Pulmonary artery endothelial cell (primary cell): ENCODE measurements at places on chromosomes 7 and 10. TPM values are rescaled to one million over a fixed set of nuclear protein-coding genes. Genes with fewer than 3 reads are reported as not detected.

The DPP6 gene
- total RNA-seq: not detected in 2 replicates

The CYP3A5 gene
- not detected in 2 replicates for total RNA-seq

The PTN gene
- 0.13 and 0.46 TPM in 2 replicates for total RNA-seq

The UNCX gene
- not detected in 2 replicates for total RNA-seq

The CLDN4 gene
- 0.07 TPM in 2 replicates for total RNA-seq

The TEX36 gene
- not detected in 2 replicates for total RNA-seq

The FAM24B gene
- total RNA-seq: 7.1 and 7.9 TPM in 2 replicates

The EBF3 gene
- 0.07 and 0.14 TPM in 2 replicates for total RNA-seq

The ZNF467 gene
- 2.3 and 2.7 TPM in 2 replicates for total RNA-seq

The PON1 gene
- not detected in 2 replicates for total RNA-seq

The NOC3L gene
- total RNA-seq: 25.7 and 35.3 TPM in 2 replicates

The FLNC gene
- 133 and 167 TPM in 2 replicates for total RNA-seq

The SLC16A9 gene
- total RNA-seq: 0.07 TPM in 1 of 2 replicates, not detected in the other

The LRRC61 gene
- total RNA-seq: 0.07 and 0.25 TPM in 2 replicates

The NEUROD6 gene
- not detected in 2 replicates for total RNA-seq

The UMAD1 gene
- 4.6 and 5.5 TPM in 2 replicates for total RNA-seq

The NCOA4 gene
- 204 and 239 TPM in 2 replicates for total RNA-seq

The DRGX gene
- not detected in 2 replicates for total RNA-seq

The CTAGE8 gene
- total RNA-seq: 0.04 and 0.20 TPM in 2 replicates

The GSDME gene
- total RNA-seq: 28.3 and 32.6 TPM in 2 replicates

The PPRC1 gene
- 12.3 and 16.6 TPM in 2 replicates for total RNA-seq

The TET1 gene
- total RNA-seq: 0.07 and 0.21 TPM in 2 replicates

The FRAT1 gene
- 3.2 and 4.6 TPM in 2 replicates for total RNA-seq

The SLIT1 gene
- under 0.01 and 0.04 TPM in 2 replicates for total RNA-seq

The MYL10 gene
- total RNA-seq: not detected in 2 replicates

The GTPBP10 gene
- total RNA-seq: 7.4 and 14.0 TPM in 2 replicates

The PTPRN2 gene
- total RNA-seq: 0.53 and 0.88 TPM in 2 replicates

The C10orf62 gene
- not detected in 2 replicates for total RNA-seq

The NUTM2A gene
- total RNA-seq: 0.07 and 0.35 TPM in 2 replicates

The SCD gene
- 122 and 157 TPM in 2 replicates for total RNA-seq

The TMEM178B gene
- total RNA-seq: 0.07 TPM in 1 of 2 replicates, not detected in the other

The FGL2 gene
- 0.25 and 0.26 TPM in 2 replicates for total RNA-seq

The NANOS1 gene
- 0.11 and 0.13 TPM in 2 replicates for total RNA-seq

The AGK gene
- total RNA-seq: 27.1 and 28.5 TPM in 2 replicates

The SCART1 gene
- total RNA-seq: 0.25 and 0.73 TPM in 2 replicates

The GIGYF1 gene
- total RNA-seq: 15.8 TPM in 2 replicates
